ENCODE measurements at places on chromosomes 4 and X.

- DNase-seq, result no peak
These were observed 1639.3 kb downstream of the RPA4 start for GRCh38 chrX:98523026-98523425.

GRCh38 chr4:28702571-28702970 lies 1841.9 kb downstream of the STIM2 start:
- no peak for DNase-seq

GRCh38 chr4:74930162-74930561 lies 2.8 kb upstream of the PARM1 start:
- DNase-seq, result no peak

DNA sequence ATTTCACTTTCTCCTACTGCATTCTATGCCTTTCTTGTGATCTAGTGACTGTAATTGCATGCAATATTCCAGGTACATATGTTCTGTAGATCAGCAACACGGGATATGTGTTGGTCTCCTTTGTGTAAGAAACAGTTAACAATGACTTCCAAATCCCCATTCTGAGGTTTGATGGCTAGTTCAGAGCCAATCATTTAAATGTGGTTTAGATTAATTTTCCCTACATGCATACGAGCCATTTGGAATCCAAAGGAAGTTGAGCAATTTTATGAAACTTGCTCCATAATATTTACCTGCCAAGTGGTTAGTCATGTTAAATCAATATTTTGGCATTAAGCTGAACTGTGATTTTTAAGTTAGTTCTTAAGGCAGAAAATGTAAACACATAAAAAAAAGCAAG lies 172.8 kb upstream of the DCAF12L2 start:
- no peak for DNase-seq

DNA sequence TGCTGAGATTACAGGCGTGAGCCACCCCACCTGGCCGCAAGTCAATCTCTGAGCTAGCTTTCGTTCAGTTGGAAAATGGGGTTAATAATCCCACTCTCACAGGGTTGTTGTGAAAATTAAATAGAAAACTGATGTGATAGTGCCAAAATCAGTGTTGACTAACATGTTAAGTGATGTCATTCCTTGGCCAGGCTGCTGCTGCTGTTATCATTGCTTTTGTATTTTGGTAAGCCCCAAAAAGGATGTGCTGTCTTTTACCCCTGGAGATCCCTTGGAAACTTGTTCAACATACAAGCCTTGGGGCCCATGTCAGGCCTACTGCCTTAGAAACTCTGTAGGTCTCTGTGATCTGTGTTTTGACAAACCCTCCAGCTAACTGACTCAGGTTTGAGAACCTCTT lies 106.3 kb downstream of the AFF1 start:
- no peak for DNase-seq

DNA sequence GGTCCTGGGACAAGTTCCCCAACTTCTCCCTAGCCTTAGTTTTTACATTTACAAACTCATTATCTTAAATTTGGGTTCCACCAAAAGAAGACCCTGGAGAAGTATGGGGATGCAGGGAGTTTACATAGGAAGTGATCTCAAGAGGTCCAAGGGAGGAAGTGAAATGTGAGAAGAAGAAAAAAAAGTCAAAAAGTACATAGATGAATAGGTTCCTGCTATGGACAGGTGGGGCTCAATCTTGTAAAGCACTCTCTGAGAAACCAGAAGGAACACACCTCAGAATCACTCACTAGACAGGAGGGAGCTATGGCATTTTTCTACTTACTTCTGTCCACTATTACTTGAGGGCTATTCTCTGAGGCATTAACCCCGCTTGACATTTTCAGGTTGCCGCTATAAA lies 56.6 kb downstream of the ARHGAP6 start:
- DNase-seq, result no peak

DNA sequence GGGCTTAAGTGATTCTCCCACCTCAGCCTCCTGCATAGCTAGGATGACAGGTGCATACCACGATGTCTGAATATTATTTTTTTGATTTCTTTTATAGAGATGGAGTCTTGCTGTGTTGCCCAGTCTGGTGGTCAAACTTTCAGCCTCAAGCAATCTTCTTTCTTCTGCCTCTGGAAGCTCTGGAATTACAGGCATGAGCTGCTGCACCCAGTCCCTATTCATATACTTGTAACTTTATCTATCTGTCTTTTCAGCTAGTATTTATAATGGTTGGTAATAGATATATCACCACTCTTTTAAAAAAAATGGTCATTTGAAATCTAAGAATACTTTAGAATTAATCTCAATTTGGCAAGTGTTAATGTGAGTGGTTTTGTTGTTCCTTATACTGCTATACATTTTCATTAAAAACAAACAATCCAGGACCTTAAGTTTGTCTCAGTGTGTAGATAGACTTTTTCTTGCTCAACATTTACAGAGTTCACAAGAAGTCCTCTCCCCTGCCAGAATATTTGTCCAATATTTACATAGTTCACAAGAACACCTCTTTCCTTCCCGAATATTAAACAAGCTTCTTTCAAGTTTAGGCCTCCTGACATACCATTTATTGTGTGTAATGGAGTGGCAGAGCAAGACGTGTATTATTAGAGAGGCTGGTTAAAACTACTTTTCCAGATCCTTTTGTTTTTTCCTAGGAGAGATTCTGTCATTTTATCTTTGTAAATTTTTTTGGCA lies 1197.4 kb upstream of the ADGRL3 start:
- DNase-seq, result no peak

- no peak for DNase-seq
These were observed 51.5 kb upstream of the ETNPPL start for GRCh38 chr4:108814326-108814725.
